D721Med (cell line): ENCODE measurements at places on chromosomes 1 and 21.
A peak's percentile ranks its signal among the peaks of the same experiment; 100 is the strongest.

- no peak for DNase-seq
Measured at GRCh38 chr21:45016031-45016405, 58.4 kb upstream of the ADARB1 start.

GRCh38 chr1:115123116-115123515 lies 33.8 kb upstream of the TSPAN2 start:
- no peak for DNase-seq

- no peak for DNase-seq
Measured at GRCh38 chr1:40384413-40384762, 10.9 kb downstream of the SMAP2 start.

DNA sequence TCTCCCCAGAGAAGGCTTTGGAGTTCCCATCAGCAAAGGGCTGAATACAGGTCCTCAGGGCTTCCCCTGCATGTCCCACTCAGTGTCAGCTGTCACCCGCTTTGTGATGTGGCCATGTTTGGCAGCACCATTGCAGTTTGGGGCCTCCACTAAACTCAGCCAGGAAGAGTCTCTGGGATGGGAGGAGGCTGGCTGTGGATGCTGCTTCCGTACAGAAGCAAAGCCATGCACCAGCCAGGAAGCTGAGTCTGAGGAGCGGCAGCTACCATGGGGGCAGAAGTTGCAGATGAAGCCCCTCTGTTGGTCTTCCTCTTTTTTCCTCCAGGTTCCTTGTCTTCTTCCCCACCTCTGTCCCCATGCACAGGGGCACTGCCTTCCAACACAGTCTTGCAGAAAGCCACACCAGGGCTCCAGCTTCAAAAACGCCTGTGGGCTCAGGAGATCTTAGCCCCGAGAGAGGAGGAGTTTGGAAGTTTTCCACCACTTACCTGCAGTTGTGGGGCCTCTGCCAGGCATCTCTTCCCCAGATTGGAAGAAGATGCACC lies 416.8 kb downstream of the NPHP4 start:
- no peak for DNase-seq

- DNase-seq, result no peak
Measured at GRCh38 chr21:23792300-23792699, 1815.0 kb downstream of the MRPL39 start.

GRCh38 chr21:45987121-45987711 lies 5.6 kb downstream of the COL6A1 start:
- no peak for DNase-seq

DNA sequence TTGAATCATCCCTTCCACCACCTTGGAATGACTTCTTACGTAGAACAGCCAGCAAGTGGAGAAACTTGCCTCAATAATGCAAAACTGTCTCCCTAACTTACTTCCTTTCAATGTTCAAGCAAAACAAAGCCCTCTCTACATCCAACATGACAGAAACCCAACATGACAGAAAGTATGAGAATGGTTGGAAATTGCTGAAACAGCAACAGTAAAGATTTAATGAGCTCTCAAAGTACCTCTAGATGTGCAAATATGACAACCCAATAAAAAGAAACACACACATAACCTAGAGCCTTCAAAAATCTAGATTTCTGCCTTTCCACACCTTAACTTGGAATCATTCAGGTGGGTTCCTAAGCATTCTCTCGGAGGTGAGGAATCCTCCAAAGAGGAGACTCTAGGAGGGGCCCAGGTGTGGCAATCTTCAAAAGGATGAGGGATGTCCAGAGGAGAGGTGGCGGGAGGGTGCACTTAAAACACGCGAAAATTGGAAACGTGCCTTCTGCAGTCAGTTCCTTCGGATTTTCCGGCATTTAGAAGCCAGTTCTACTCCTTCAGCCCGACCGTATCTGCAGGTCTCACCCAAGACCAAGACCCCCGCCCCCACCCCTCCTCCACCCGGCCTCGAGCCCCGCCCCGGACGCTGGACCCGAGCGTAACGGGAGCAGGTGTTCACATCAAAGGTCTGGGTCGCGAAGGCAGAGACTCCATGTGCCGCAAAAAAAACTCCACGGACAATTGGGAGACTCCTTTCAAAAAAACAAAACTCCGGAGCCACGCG lies 996 bp upstream of the MGST3 start:
- no peak for DNase-seq

GRCh38 chr1:109640285-109640865 lies 15.5 kb upstream of the GSTM4 start:
- DNase-seq, result no peak

GRCh38 chr1:200867018-200867811 lies 5.6 kb upstream of the GPR25 start:
- DNase-seq, result no peak

GRCh38 chr21:39345440-39345839 lies 3.4 kb downstream of the HMGN1 start:
- DNase-seq, result no peak

GRCh38 chr1:156445789-156446263 lies 54.7 kb downstream of the MEF2D start:
- DNase-seq, result peak; percentile 76

- DNase-seq, result no peak
Measured at GRCh38 chr21:28723646-28724045, 269.0 kb downstream of the LTN1 start.

- DNase-seq, result peak; percentile 84
Measured at GRCh38 chr21:45981151-45982091, at the start of gene COL6A1. Gene COL6A1, plus strand, starts transcription at chr21:45981770. Its CDS starts 81 bp downstream, at chr21:45981851.

GRCh38 chr1:221397606-221398005 lies 344.3 kb downstream of the DUSP10 start:
- no peak for DNase-seq

DNA sequence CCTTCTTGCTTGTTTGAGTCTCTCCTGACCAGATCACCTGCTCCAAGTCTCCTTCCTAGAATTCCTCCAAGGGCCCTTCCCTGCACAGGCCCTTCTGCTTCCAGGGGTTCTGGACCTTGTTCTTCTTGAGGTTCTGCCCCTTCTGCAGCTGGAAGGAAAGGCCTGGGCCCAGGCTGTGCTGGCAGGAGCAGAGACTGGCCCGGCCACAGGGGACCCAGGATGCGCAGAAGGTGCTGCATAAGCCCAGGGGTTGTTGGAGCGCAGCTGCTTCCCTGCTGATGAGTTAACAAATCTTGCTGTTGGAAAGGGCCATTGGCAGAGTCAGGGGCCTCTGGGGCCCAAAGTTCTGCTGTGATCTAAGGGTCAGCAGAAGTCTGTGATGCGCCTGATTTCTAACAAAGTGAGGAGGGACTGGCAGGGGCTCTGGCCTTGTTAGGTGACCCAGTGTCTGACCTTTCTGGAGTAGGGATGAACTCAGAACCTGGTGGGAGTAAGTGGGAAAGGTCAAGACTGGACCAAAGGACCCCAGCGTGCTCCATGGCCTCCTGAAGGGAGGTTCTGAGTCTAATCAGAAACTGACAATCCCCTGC lies 509.8 kb downstream of the PTPRU start:
- DNase-seq, result no peak

DNA sequence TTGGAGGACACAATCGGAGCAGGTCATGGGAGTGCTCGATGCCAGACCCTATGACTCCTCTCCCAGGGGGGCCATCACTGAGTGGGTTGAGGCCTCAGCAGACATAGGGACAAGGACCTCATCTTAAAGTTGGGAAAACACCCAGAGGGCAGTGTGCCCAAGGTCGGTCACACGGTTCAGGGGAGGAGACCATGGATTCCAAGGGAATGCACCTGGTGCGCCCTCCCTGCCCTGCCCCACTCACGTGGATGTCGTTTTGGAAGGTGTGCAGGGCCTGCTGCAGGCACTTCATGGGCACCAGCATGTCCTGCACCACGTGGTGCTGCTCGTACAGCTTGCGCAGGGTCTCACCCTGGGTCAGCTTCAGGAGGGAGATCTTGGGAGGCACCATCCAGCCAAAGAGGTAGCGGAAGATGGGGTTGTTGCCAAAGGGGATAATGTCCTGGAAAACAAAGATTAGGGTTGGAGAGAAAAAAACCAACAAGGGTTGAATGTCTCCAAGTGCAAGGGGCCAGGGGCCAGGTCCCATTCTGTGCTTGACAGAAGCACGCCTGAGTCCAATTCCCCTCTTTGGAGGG lies 33.1 kb downstream of the DHCR24 start:
- no peak for DNase-seq

GRCh38 chr1:192951691-192952460 lies 107.3 kb downstream of the UCHL5 start:
- DNase-seq, result no peak

DNA sequence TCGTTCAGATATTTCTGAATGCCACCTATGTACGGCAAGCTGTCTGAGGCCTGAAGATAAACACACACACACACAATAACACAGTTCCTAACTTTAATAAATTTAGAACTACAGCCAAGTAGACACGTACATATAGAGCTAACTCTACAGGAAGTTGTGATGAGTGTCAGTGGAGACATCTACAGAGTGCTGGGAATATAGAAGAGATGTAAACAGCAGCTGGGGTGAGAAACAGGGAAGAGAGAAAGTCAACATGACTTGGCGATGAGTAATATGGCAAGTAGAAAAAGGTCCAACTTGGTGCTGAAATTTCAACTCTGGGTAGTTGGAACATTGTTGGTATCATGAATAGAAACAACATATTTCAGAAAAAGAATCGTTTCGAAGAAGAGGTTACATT lies 206.5 kb downstream of the ZP4 start:
- no peak for DNase-seq
